Esophagus squamous epithelium (tissue), 5 donors: ENCODE measurements at places on chromosomes 1 and 21. TPM values are rescaled to one million over a fixed set of nuclear protein-coding genes. Genes with fewer than 3 reads are reported as not detected.

Gene LRRIQ3
- 0.23 TPM for total RNA-seq

Gene NASP
- 71.7 TPM for total RNA-seq

Gene CRTC2
- 8.1 TPM for total RNA-seq

Gene TBX19
- total RNA-seq, result 1.1 TPM

Gene PFDN2
- 52.0 TPM for total RNA-seq

DNA sequence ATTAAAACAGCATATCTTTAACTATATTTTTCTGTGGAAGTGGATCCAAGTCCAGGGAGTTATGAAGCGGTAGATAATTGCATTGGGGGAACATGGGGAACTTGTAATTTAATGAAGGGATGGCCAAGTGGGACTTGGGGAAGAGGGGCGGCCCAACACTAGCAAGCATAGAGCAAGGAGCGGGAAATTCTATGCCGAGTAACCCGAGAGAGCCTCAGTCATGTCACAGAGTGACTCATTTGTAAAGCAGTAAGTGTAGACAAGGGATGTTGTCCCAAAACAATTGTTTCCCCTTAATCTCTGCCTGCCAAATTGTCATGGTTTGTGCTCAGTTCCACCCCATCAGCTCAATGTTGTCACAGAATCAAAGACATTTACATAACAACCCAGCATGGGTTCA, 620.1 kb downstream of the AJAP1 start:
- no peak for DNase-seq

DNA sequence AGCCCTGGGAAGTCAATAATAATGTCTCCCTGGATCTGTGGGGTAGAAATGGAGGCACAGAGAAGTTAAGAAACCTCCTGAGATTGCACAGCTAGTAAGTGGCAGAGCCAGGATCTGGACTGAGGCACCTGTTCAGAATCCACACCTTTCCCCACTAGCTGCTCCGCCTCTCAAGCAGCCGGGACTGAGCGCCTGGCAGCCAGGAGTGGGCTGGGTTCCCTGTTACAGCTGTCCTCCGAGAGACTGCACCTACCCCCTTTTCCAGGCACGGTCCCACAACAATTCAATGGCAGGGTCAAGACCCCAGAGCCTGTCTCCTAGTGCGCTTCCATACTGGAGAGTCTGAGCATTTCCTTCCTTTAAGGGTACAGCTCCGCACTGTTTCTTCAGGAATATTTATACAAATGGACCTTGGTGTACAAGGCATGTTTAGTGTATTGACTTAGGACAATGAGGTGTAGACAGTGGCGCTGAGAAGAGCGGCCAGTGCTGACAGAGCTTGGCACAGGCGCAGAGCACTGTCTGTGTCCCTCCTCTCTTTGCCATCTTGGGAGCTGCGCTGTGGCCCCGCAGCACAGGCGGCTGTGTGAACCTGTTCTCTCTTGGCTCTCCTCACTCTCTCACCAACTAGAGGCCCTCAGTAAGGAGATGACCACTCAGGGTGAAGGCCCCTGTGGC, 24.4 kb downstream of the GRHL3 start:
- no peak for DNase-seq

DNA sequence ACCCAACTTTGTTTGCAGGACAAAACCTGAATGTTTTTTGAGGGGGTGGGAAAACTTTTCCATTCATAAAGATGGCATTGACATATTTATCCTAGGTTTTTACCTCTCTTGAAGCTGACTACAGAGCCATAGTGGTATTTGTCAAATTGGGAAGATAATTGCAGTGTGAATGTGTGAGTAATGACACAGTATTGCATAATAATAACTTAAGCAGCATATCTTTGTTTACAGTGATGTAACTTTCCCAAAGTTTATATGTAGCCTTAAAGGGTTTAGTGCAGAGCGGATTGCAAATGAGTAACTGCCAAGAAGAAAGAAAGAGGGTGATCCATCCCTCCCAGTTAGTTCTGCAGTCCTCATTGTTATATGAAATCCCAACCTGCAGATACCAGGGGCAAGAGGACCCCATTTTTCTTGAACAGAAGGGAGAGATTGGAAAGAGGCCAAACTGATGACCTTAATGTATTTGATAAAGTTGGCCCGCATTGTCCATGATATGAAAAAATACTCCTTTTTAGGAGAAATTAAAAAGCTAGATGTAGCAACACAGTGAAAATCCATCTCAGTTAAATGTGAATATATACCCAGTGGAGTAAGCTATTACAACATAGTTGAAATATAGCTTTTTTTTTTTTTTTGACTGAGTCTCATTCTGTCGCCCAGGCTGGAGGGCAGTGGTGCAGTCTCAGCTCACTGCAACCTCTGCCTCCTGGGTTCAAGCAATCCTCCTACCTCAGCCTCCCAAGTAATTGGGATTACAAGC, 23.7 kb upstream of the NFIA start:
- DNase-seq, result no peak

DNA sequence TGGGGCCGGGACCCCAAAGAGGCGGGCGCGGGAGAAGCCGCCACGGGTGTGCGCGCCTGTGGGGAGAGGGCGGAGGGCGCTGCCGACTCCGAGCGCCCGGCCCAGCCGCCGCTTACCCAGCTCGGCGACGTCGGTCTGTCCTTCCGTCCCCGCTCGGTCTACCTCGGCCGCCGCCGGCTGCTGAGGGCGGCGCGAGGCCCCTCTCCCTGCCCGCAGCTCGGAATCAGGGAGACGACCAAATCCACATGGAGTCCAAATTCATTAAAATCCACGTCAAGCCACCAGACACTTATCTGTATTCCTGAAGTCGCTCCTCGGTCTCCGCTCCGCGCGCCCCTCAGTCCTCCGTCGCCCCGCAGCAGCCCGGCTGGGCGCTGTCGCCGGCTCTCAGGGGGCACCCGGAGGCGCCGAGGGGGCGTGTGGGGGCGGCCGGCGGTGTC, 637 bp downstream of the PLXNA2 start:
- no peak for DNase-seq

- DNase-seq, result no peak
Measured at GRCh38 chr1:197553281-197553680, 222.0 kb downstream of the DENND1B start.

- DNase-seq, result no peak
Measured at GRCh38 chr21:43303275-43304178, 123.4 kb downstream of the SIK1 start.

- DNase-seq, result no peak
Measured at GRCh38 chr1:172452536-172453152, 8.8 kb upstream of the PIGC start.

DNA sequence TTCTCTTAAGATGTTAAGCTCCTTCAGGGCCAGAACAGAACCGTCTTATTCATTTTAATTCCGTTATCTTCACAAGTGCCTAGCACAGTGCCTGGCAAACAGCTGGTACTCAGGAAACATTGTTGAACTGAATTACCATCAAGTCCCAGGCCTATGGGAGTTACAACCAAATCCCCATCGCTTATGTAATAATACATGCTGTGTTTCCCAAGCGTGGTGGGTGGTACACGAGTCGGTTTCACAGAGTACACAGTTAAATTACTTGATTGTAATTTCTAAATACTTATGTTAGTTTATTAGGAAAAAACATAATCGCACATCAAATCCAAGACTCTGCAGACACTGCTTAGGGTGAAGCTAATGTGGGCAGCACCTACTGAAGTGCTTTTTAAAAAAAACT, 1.0 kb downstream of the ANGEL2 start:
- no peak for DNase-seq

DNA sequence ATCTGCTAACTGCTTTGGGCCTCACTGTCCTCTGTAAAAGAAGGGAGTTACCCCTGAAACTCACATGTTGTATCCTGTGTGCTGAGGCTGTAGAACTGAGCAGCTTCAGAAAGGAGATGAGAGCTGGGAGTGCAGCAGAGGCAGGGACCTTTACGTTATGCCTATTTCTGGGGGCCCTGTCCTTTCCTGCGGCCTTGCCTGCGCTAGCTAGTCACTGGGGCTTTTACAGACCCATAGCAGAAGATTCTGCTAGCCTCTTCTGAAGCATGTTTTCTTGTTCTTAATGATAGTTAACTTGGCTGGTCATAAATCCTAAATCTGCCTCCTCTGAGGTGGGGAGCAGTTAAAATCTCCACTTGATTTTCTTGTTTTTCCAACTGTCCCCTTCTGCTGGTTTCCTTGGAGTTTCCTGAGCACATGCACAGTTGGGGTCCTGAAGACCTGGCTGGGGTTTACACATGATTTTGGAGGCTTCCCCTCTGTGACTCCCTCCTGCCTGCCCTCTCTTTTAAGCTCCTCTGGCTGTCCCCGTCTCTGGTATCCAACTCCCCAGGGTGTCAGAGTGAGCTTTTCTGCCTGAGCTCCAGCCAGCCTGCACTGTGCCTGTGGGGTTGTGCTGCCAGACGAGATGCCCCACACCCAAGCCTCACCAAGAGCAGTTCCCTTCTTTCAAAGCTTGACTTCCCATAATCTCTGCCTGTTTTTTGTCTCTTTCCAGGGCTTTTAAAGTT, 76.6 kb downstream of the NOS1AP start:
- DNase-seq, result no peak

DNA sequence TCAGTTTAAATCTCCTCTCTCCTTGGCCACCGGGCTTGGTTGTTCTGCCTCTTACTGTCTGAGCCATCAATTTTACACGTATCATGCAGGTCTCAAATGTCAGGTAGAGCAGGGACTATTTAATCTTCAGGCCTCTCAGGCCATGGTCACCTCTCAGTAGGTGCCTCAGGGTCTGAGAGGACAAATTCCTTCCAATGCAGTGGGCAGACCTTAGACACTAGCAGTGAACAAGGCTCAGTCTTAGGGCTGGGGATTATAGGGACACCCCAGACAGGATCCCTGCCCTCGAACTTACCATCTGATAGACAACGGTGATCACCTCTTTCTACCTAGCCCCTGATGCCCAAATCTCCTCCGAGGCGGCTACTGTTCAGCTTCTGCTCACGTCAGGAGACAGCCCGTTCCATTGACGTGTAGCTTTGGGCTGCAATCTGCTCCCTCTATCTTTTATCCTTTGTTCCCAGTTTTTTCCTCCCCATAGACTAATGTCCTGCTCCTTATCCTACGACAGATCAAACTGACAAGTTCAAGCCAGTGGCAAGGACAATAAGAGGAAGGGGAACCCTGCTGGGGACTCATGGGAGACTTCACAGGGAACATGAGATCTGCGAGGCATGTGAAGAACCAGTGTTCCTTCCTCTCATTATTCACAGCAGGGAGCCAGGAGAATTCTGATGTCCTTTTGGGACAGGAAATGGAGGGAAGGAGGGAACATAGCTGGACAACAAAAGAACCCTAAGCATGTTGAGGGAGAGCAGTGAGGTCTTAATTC, 1.4 kb upstream of the MYOG start:
- DNase-seq, result no peak

GRCh38 chr1:154943649-154944400, 7.3 kb upstream of the PMVK start:
- no peak for DNase-seq

DNA sequence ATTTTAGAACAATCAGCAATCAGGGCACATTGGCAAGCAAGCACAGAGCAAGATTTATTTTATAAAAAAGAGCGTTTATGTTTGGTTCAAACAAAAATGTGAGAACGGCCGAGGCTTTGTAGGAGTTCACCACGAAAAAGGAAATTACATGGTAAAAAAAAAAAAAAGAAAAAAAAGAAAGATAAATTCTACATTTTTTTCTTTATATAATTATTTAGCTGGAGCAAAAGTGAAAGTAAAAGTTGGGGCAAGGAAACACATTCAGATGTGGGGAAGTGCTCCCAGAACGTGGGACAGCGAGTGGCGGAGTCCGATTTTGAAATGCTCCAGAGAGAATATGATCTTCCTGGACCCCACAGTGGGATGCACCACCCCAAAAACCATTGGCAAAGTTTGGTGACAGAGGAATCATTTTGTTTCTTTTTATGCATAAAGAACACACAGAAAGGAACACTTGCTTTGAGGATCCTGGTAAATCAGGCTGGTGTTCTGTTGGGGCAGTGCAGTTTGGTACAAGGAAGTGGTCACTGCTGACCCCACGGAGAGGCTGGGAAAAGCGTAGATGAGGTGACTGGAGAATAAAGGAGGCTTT, 16.3 kb upstream of the ATP5PO start:
- DNase-seq, result no peak
